Activated CD8-positive, alpha-beta memory T cell treated with anti-CD3 and anti-CD28 coated beads for 48 hours (primary cell): ENCODE measurements at places on chromosomes 6 and 20.

- no peak for DNase-seq
These were observed 230.9 kb downstream of the FOXC1 start for GRCh38 chr6:1840491-1841121.

- DNase-seq: no peak
These were observed 2.2 kb downstream of the UBR2 start for GRCh38 chr6:42565823-42566613.

- DNase-seq: no peak
These were observed 350.5 kb downstream of the ZFAND3 start for GRCh38 chr6:38169977-38170526.

GRCh38 chr20:24998631-24999445 is 6.3 kb upstream of the APMAP start:
- no peak for DNase-seq

- no peak for DNase-seq
These were observed 14.9 kb upstream of the FAM210B start for GRCh38 chr20:56343861-56344381.

- no peak for DNase-seq
These were observed 678.8 kb upstream of the MARCKS start for GRCh38 chr6:113178349-113178748.

- DNase-seq: no peak
These were observed 18.3 kb downstream of the CPNE5 start for GRCh38 chr6:36820700-36821580.

- DNase-seq: no peak
These were observed 418.5 kb upstream of the BTBD3 start for GRCh38 chr20:11499101-11499634.

DNA sequence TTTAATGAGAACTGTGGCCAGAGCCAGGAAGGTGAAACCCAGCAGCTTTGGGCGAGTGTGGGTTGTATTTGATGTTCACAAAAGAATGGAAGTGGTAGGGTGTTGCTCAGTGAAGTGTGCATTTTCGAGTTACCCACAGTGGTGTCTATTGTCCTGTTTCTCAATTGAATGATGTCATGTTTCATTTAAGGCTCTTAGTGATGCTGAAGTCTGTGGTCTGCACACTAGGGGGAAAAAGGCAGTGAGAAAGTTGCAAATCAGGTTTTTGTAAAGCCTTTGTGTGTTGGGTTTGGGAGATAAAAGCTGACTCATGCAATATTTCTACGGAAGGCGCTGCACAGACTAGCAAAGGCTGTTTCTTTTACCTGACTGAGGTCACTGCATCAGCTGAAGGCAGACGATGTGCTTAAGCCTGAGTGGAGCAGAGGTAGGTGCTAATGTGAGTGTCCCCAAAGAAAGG is 121.1 kb downstream of the PLEKHG1 start:
- DNase-seq: no peak

DNA sequence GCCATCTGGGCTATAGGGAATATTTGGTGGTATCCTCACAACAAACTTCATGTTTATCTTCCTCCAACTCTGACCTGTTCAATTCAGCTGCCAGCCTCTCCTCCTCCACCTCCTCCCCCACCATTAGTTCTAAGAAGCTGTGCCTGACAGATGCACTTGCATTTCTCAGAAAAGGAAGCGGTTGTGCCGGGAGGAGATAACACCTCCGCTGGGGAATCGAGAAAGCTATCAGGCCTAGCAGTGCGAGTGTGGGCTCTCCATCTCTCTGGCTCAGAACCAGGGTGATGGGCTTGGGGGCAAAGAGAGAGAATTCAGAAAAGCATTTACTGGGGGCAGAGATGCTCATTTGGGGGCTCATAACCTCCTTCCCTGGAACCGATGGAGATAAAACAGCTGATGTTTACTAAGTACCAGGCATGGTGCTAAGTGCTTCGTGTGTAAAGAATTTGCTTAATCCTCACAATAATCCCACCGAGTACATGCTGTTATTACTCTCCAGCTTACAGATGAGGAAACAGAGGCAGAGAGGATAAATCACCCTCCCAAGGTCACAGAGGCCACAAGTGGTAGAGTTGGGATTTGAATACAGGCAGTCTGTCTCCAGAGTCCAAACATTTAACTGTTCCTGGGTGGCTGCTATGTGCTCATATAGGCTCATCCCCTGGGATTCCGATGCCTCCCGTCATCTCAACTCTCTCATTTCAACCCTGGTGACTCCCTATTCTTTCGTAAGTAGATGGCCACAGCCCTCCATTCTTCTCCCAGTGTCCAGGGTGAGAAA is 38.3 kb downstream of the COX4I2 start:
- peak; percentile 42 for DNase-seq

DNA sequence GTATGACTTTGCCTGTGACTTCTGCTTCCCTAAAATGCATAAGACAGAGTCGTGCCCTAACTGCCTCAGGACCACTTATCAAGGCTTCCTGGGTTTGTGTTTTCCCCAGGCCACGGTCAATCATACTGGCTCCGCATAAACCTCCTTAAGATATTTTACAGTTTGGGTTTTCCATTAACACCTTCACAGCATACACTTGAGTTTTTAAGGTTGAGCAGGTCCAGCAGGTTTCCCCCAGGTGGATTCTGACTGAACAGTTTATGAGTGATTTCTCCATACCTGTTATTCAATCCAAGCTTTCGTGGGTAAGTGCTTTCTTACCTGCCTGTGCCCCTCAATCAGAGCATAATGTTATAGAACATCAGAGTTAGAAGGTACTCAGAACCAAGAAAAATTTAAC is 39.3 kb downstream of the NINL start:
- no peak for DNase-seq

DNA sequence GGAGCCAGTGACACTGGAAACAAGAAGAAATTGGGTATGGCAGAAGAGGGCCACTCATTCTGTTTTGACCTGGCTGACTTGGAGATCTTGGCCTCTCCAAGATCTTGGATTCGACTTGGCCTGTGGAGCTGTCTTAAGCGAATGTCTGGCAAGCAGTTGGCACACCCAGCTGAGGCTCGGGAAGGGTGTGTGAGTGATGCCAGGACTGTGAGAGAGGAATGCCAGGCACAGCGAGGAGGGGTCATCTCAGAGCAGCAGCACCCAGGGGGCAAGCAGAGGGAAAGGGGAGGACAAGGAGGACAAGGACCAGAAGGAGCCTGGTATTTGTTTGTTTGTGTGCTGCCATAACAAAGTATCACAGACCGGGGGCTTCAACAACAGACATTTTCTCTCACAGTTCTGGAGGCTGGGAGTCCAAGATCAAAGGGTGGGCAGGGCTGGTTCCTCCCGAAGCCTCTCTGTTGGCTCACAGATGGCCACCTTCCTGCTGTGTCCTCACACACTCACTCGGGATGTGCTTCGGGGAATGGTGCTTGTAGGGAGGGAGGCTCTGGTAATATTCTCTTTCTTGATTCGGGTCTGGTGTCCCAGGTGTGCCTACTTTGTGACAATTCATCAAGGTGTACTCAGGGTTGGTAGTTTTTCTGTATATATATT is 33.0 kb downstream of the RPP40 start:
- no peak for DNase-seq

DNA sequence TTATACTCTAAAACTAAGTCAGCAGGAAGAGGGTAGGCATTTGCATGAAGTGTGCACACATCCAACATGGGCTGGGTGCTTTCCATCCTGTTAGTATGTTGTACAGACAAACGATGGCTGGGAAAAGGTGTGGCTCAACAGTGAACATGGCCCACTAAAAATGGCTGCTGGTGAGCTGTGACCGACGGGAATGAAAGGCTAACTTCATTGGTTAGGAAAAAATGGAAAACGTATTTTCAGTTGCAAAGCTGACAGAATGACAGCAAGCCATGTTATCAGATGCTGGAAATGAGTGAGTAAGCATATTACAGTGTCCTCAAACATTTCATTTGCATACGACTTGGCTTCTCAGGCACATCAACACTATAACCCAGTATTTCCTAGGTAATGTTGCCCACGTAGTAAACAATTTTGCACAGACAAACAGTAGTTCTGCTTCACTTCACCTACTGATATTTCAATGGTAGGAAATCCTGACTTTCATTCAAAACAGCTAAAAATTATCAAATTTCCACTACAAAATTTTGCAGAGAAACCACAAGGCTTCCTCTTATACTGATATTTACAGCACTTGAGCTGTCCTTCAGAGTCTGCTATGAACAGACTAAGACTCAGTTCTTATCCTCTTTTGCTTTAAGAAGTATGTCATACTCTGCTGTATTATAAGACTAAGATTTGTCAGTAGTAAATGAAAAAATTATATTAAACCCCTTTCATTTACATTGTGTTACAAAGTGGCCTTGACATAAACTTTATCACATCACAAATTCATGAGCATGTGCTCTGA is 98.9 kb downstream of the IRF4 start:
- DNase-seq: no peak
